ENCODE measurements at places on chromosomes 3 and 15.
A peak's percentile ranks its signal among the peaks of the same experiment; 100 is the strongest.

DNA sequence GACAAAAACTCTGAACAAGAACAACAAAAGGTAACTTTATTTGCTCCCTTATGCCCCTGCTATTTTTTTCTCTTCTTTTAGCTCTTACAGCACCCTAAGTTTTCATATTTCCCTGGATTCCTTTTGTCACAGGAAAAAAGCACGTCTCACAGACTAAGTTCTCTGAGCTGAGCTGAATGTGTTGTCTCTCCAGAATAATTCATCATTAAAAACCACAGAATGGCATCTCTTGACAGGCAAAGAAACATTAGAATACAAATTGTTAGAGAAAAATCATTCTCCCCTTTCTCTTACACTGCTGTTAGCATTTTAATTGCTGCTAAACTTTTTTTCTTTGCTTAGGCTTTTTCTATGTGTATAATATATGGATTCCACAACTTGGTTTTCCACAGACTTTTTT lies 48.7 kb upstream of the SECISBP2L start:
- no peak for DNase-seq

DNA sequence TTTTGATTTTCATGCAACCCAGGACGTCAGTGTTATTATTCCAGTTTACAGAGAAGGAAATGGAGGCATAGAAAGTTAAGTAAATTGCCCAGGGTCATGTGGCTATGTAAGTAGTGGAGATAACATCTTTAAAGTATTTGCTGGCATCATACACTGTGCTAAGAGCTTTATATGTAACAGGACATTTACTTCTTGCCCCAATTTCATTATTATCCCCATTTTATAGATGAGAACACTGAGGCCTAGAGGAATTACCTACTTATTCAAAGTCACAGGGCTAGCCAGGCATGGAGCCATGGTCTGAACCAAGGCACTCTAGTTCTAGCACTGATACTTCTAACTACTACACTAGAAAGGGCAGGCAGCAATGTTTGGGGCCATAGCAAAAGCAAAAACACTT lies 107.3 kb upstream of the ANKRD28 start:
- no peak for DNase-seq

DNA sequence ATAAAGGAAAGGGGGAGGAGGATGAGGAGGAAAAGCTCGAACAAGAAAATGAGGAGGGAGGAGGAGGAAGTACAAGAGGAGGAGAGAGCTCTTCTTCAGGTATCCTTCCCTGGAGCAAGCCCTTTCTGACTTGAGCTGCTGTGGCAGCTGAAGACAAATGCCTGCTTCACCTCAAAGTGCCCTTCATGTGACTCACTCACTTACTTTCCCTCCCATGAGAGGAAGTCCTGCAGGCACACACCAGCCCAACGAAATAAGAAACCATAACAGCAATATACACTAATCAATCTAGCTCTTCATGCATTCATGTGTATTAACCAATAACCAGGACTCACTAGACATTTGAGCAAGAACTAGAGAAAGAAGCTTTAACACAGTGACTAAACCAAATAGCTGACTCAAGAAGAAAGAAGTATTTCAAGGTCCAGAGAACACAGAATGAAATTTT lies 251.9 kb downstream of the IGSF11 start:
- no peak for DNase-seq

- no peak for DNase-seq
Observed at GRCh38 chr3:128372707-128373533, 93.8 kb downstream of the DNAJB8 start.

DNA sequence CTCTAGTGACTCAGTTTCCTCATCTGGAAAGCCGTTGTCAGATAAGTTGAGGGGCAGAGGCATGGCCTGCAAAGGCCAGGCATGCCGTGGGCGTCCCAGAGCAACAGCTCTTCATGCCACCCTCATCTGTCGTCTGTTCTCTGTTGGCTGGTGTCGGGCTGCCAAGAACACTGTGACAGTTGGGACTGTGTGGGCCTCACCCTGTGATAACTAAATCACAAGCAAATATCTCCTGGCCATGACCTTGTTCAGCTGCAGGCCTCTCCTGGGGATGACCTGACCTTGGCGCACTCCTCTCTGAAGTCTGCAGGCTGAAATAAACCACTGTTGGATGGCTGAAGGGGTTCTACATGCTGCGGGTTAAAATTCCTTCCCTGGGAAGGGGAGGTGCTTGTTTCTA lies 145.9 kb downstream of the SHQ1 start:
- no peak for DNase-seq

GRCh38 chr3:194632226-194632808 lies 902 bp downstream of the TMEM44 start:
- no peak for DNase-seq

GRCh38 chr3:66196633-66197032 lies 24.2 kb upstream of the SLC25A26 start:
- DNase-seq: no peak

- DNase-seq: no peak
Observed at GRCh38 chr3:141795276-141795675, 32.1 kb downstream of the GRK7 start.

- no peak for DNase-seq
Observed at GRCh38 chr3:133753107-133753778, 7.0 kb downstream of the TF start.

GRCh38 chr3:136197159-136197793 lies 1.1 kb upstream of the MSL2 start:
- no peak for DNase-seq

DNA sequence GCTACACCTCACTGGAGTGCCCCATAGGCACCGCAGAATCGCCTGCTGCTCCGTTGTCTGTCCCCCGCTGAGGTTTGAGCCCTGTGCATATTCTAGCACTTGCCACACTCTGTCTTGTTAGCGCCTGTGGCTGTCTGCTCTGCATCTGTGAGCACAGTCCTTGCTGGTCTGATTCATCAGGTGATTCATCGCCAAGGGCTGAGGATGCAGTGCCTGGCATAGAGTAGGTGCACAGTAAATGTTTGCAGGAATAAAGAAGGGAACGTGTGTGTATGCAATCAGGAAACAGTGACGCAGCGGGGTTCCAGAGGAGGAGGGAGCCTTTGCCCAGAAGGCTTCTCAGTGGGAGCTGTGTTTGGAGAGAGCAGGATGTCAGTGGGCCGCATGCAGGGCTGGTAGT lies 124.0 kb upstream of the PLXNA1 start:
- no peak for DNase-seq

- DNase-seq: peak; percentile 36
Observed at GRCh38 chr3:190585805-190586630, 72.1 kb downstream of the IL1RAP start.

DNA sequence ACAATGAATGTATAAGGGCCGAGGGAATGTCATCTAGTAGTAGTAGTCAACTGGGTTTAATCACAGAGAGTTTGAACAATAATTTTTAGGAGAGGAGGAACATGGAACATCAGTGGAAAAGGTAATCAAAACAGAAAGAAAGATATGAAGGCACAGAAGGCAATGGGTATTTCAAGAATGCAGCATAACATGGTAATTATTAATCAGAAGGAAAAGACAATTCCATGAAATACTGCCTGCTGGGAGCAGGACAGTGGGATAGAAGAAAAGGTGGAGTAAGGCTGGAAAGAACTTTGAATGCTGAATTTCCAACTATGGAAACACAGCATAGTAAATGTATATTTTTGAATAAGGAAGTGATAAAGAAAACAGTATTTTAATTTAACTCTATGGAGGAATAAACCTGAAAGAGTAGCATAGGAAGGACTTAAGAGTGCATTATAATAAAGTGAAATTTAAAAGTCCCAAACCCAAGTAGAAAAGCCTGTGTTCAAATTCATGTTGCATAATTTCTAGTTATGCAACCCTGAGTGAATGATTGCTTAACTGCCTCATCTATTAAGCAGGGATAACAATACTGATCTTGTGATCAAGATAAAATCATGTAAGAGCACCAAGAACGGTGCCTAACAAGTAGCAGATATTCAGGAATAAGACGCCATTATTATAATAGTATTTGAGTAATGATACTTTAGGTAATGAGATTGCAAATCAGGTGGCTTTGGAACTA lies 357.7 kb downstream of the TBC1D5 start:
- DNase-seq: no peak

- no peak for DNase-seq
Observed at GRCh38 chr3:194869482-194870169, 183.9 kb downstream of the FAM43A start.

DNA sequence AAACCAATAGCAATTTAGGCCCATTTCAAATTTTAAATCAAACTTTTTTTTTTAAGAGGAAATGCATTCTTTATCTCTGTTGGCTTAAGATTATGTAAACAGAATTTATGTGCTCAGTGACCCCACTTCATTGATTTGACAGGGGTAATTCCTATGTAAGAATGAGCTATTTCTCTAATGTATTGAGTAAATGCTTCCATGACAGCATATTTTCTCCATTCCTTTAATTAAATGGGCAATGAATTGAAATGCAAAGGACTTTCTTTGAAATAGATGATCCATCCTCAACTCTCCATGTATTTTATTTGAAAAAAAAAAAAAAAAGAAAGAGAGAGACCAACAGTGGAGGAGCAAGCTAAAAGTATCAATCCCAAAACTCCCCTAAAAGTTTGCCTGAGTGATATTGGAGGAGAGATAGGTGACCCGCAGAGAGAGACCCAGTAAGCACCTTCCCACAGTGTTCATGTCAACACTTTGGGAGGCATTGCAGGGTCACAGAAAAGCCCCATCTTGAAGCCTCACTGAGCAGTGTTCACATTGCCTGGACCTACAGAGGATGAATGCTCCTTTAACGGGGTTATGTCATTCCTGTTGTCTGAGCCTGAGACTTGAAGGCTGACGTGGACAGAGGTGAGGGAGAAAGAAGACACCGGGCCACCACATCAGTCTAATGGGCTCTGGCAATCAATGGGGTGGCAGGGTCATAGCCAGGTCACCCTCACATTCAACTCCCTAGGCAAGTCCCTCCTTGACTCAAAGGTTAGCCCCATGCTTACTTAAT lies 176.0 kb downstream of the SHOX2 start:
- no peak for DNase-seq

DNA sequence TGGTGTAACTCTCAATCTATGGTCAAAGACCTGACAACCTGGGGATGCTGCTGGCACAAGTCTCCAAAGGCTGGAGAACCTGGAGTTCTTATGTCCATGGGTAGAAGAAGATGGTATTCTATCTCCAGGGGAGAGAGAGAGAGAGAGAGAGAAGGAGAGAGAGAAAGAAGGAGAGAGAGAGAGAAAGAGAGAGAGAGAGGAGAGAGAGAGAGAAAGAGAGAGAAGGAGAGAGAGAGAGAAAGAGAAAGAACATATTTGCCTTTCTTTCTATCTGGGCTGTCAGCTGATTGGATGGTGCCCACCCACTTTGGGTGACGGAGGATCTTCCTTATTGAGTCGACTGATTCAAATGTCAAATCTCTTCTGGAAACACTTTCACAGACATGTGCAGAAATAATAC lies 84.6 kb downstream of the PPM1L start:
- no peak for DNase-seq

GRCh38 chr3:54962200-54962599 lies 34.3 kb upstream of the LRTM1 start:
- DNase-seq: no peak

DNA sequence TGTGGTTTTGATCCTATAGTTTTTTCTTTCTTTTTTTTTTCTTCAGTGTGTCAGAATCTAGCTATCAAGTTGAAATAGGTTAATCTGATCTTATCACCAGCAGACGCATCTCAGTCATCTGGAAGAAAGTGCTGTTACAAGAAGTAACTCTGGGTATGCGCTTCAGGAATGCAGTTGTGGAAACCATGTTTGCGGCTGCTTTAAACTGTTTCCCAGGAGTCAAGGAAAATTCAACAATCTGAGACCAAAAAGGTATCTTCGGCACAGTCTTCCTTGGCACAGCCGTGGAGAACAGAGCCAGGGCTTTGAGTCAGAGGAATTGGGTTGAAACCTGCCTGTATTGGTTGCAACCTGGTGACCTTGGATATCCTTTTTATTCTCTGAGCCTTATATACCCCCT lies 59.9 kb downstream of the CD47 start:
- no peak for DNase-seq

- DNase-seq: no peak
Observed at GRCh38 chr15:67097930-67098740, 32.7 kb downstream of the SMAD3 start.

All from stimulated activated CD8-positive, alpha-beta memory T cell treated with anti-CD3 and anti-CD28 coated beads, Interleukin-2, amount 100 ng/mL, for 48 hours (primary cell).